ENCODE measurements at places on chromosomes 6 and 20.

- peak; percentile 58 for DNase-seq
These were observed 23.2 kb upstream of the GCM1 start for GRCh38 chr6:53171605-53172467.

DNA sequence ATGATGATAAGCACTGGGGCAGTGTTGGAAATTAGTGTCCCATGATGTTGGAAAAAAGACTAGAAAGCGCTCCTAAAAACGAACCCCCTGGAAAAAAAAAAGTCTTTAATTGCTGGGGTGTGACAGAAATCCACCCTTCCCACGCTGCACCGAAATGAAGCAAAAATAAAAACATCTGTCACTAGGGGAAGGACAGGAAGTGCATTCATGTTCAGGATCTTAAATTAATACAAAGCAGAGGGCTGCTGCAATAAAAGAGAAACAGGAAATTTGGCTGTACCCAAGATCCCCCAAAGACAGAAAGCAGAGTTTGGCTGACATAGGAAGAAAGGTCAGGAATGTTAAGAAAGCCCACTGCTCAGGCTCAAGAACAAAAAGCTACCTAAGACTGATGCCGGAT is 333.9 kb downstream of the TBC1D32 start:
- no peak for DNase-seq

- DNase-seq: peak; percentile 40
These were observed 544 bp upstream of the TP53INP2 start for GRCh38 chr20:34703424-34704176.

GRCh38 chr6:109671733-109672132 is 19.3 kb downstream of the AK9 start:
- DNase-seq: no peak

GRCh38 chr20:44549123-44549522 is 27.3 kb upstream of the SERINC3 start:
- DNase-seq: no peak

DNA sequence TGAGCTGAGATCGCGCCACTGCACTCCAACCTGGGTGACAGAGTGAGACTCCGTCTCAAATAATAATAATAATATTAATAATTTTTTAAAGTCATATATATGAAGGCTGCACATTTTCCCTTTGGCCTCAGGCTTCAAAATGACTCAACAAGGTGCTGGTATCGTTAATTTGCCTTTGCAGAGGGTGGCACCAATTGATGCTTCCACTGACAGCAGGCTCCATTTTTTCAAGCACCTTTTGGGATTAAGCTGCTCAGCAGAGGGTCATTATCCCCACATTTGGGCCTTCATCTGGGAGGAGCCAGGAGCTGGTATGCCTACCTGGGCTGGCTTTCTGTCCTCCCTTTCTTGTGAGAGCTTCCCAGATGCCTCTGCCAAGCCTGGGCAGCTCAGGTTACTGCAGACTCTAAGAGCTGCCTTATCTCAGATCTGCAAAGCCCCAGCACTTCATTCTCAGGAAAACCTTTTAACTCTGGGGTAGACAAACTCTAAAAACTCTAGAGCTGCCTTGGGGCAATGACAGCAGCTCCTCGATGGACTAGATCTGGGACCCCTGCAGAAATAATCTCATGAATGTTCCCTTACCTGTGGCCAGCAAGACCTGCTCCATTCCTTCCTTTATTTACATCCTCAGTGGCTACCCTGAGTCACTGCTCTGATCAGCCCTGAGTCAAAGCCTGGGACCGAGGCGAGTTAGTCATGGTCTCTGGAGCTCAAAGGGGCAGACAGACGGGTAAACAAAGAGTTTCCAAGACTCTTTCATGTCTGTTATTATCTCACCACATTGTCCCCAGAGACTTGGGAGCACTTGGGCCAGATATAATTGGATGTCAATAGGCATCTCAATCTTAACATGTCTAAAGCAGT is 80.0 kb upstream of the EYA2 start:
- DNase-seq: peak; percentile 83

DNA sequence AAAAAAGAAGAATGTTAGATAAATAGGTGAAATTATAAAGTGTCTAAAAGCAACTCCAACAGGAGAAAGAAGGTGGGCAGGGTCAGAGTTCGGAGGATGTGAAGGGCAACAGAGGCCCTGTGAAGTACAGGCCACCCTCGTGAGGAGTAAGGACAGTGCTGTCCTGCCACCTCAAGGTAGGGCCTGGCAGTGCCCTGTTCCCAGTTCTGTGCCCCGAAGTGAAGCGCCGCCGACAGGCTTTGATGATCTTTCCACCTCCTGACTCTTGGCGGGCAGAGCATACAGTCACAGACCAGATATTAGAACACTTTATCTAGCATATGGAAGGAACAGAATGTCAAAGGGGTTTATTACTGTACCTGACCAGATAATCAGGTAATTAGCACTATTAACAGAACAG is 75.8 kb downstream of the GJA10 start:
- DNase-seq: no peak

- peak; percentile 35 for DNase-seq
These were observed 144.8 kb upstream of the FOXA2 start for GRCh38 chr20:22729180-22729579.

DNA sequence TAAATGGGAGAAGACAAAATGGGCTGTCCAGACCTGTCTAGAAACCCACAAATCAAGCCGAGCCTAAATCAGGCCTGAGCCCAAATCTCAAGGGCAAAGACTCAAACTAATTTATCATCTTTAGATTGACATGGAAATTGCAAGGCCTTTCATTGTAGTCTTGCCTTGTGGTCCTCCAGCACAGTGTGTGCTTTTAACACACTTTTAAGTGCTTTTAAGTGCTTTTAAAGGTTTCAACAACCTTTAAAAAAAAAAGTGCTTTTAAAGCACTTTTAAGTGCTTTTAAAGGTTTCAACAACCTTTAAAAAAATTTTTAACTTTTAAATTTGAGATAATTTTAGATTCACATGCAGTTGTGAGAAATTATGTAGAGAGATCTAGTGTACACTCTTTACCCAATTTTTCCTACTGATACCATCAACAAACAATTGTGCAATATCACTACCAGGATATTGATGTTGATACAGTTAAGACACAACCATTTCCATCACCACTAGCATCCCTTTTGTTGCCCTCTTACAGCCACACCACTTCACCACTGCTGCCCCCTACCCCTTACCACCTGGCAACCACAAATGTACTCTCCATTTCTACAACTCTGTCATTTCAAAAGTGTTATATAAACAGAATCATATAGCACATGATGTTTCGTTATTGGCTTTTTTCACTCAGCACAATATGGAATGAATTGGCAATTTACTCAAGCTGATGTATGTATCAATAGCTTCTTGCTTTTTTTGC is 23.1 kb upstream of the DCBLD1 start:
- no peak for DNase-seq

DNA sequence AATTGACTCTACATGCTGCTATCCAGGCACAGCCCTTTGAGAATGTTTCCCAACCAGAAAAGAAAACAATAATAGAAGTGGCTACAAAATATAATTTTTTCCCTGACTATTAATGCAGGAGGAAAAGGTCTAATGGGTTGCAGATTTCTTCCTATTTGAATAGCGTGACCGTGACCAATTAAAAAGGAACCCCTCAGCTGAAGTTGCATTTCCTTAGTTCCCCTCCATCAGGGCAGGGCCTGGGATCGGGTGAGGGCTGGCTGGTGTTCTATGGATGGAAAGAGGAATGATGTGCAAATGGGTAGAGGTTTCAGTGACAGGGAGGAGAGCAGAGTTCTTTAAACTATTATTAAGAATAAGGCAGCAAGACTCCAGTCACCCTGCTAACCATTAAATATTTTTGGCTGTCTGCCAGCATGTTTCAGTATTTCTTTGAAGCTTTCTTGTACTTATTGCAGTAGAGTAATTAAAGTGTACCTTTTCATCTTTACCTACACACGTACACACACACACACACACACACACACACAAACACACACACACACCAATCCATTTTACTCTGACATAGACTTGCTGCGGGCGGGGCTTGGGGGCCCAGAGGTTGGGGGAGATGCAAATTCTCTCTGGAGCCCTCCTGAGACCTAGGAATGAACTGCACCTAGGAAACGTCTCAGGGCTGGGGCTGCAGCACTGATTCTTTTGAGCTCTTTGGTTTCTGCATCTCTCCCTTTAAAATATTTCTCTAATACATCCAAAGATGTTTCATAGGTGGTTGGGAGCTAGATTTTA is 154.8 kb upstream of the SLC35B3 start:
- DNase-seq: no peak

DNA sequence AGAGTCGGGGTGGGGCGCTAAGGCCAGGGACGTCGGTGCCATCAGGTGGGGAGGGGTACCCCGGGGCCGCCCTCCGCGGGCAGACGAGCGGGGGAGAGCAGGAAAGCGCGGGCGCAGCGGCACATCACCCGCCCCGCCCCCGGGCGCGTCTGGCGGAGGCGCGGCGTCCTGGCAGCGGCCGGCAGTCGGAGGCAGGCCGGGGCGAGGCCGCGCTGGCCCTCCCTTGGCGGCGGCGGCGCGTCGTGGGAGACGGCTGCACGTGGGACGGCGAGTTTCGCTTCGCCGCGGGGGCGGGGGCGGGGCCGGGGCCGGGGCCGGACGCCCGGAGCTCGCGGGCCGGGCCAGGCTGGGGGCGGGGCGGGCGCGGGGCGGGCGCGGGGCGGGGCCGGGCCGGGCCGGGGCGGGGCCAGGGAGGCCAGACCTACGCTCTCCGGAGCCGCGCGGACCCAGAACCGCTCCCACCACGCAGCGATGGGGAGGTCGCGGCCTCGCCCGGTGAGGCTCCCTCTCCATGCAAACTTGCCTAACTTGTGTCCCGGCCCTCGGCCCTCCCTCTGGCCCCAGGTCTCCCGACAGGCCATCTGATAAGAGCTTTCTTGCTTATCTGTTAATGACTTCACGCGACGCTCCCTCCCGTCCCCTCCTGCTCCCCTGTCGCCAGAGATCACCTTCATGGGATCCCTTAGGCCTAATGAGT is 12.5 kb downstream of the ITPR3 start:
- peak; percentile 74 for DNase-seq

GRCh38 chr6:45326698-45327417 is 1.3 kb upstream of the RUNX2 start:
- DNase-seq: no peak

- no peak for DNase-seq
These were observed 3.1 kb downstream of the SRSF6 start for GRCh38 chr20:43460830-43461200.

DNA sequence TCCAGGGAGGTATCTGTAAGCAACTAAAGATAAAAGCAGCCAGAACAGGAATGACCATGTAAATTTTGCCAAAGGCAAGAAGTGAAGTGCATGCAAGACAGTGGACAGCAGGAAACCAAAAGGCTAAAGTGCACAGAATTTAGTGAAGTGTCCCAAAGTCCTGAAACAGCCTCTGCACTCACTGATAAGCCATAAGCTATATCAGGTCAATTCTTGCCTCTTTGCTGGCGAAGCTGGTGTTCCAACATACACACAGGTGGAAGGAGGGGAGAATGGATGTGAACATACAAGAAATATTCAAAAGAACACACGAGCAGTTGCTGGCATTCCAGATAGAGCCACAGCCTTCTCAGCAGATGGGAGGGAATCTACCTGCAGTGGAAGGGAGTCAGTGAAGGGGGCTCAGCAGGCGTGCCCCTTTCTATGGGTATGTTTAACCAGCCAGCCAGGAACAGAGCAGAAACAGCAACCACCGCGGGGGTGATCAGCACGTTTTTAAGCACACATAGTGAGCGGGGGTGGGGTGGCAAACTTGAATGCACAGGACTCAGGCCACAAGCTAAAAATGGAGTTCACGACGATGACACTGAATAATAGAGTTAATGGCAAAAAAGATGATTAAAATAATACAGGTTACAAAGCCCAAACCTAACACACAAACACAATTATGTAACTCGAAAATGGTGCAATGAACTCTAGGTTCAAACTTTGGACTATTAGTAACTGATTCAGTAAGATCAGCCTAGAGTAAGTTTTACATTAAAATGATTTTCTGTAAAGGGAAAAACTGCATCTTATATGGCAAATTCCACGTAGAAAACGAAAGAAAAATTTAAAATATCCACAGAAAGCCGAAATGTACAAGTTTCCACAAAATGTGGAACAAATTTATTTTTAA is 1.2 kb downstream of the ECI2 start:
- peak; percentile 6 for DNase-seq

DNA sequence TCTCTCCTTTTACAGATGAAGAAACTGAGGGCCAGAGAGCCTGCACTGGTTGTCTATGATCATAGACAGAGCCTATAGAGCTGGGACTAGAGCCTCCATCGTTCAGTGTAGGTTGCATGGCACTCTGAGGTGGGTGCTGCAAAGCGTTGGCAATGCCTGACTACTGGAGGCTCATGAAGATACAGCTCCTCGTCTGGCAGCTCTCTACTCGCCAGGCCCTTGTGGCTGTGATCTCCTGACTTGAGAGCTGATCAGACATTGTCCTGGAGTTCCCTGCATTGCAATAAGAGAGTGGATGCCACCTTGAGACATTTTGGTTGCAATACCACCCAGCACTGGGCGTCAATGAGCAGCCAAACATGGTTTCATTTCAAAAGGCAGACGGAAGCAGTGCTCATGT is 270.1 kb upstream of the ARID1B start:
- DNase-seq: no peak

GRCh38 chr20:43514648-43514999 is 7.1 kb downstream of the L3MBTL1 start:
- DNase-seq: no peak

DNA sequence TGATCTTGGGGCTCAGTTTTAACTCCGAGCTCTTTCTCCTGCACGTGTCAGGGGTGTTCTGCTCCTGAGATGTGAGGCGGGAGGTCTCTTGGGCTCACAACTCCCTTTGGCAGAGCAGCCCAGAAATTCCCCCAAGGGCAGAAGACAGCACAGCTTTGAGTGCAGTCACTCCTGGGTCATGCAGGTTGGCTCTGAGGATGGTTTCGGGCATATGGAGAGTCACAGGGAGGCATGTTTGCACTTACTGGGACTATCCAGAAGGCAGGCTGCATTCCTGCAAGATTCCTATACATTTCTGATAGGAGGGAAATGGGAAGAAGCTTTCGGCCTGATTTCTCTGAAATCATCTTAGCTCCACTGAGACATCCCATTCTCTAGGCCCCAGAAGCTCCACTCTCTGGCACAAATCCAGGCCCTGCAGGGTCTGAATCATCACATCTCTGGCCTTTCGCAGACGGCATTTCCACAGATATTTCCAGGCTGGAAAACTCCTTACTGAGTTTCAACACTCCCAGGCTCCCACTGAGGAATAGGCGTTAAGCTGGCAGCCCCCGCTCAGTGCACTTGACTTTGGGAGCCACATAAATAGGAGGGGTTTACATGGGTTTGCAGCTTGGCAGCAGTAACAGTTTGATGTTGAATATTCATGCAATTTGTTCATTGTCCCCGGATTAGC is 39.7 kb downstream of the AGPAT4 start:
- DNase-seq: peak; percentile 73

DNA sequence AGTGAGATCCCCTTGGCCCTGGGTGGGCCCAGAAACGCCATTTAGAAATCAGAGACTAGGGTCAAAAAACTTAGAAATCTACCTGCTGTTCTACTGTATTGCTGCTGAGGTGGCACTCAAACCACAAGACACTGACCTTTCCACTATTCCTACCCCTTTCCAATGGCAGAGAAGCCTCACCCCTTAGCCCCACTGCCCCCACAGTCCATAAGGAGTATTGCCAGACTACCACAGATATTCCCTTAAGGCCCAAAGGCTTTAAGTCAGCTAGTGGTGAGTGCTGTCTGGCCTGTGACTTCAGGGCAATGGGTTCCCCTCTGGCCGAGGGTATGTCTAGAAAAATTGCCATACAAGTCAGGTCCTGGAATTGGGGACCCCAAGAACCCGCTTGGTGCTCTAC is 656.1 kb downstream of the COL12A1 start:
- no peak for DNase-seq
